ENCODE measurements at places on chromosomes 4 and X.

DNA sequence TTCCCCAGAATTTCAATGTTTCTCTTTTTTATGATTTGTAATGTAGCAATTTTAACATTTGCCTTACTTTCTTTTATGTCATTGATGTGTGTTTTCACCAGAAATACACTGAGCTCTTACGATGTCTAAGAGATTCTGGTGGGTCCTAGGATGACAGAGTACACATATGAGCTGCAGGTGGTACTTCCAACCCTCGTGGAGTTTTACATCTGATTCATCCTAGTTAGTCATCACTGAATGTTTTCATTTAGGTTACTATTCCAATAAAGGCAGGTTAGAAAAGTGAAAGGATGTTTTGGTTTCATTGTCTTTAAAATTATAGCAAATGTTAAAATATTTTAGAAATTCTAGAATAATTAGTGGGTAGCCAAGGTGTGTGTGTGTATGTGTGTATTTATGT, 605.9 kb downstream of the ADGRL3 start:
- DNase-seq, result no peak

DNA sequence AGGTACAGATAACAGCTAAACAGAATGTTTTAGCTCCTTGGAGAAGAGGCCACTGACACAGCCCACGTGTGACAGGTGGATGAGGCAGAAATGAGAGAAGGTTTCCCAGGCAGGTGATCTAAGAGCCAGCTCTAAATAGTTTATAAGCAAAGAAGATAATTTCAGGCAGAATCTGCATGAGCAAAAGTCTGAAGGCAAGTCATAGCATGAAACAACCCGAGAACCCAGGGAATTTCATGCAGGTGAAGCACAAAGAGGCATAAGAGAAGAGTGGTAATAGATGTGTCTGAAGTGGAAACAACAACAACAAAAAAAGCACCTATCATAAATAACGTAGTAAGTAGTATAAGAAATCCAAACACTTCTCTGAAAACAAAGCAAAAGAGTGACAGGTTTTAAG, 275.8 kb upstream of the CPEB2 start:
- DNase-seq, result no peak

DNA sequence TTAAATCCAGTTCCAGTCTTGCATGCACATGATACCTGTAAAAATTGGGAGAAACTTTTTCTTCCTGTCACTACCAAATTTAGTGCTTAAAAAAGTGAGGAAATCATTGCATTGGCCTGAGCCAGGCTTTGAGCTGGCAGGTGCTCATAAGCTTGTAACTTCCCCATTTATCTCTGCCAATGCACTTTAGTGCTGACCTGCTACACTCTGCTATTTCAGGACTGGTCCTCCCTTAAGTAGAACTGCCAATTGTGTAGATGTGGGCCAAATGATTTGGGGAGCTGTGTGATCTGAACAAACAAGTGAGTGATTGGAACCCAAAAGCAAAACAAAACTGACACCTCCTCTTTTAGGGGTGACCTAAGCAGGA, 51.8 kb downstream of the ZNF827 start:
- DNase-seq, result no peak

DNA sequence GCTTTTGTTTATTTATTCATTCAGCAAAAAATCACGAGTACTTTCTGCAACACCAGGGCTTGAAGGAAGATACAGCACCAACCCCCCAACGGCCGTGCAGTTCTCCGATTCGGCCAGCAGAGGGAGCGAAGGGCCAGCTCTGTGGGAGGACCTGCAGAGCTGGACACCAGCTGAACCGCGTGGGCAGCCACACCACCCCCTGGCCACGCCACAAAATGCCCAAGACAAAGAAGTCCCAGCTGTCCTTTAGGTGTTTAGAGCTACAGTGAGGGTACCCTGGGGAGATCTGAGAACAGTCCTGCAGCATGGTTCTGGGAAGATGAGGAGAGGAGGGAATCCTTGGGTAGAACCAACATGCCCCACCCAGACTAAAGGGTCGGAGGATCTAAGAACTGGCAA, 83.1 kb downstream of the RELL1 start:
- DNase-seq, result peak; percentile 70

DNA sequence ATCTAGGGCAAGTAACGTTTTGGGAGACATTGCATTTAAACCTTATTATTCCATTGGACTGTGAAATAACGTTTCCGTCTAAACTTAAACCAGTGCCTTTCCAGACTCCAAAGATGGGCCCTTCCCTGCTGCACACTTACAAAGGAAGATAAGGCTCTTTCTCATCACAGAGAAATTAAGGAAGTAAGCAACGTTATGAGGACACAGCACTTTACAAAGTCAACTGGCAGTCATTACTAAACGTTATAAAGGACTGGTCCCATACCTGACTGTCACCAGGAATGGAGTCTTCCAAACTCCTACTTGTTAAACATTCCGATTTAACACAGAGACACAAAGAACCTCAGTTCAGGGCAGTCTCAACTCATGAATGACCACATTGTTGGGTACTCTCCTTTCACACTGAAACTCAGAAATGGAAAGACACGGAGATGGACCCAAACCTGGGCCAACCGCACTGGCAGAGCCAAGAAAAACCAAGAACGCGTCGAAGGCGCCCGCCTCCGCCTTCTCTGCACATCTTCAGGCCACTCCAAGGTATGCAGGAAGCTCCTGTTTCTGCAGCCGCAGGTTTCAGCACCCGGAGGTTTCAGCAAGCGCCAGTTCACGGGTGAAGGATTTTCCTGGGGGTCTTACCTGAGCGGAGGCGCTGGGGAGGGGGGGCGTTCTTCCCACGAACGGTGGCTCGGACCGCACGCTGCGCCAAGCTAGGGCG, 670 bp downstream of the PAPSS1 start:
- DNase-seq, result no peak

GRCh38 chr4:74374561-74375327, 9.8 kb downstream of the EREG start:
- DNase-seq, result no peak

GRCh38 chr4:52298444-52298843, 247.3 kb downstream of the SPATA18 start:
- DNase-seq, result no peak

DNA sequence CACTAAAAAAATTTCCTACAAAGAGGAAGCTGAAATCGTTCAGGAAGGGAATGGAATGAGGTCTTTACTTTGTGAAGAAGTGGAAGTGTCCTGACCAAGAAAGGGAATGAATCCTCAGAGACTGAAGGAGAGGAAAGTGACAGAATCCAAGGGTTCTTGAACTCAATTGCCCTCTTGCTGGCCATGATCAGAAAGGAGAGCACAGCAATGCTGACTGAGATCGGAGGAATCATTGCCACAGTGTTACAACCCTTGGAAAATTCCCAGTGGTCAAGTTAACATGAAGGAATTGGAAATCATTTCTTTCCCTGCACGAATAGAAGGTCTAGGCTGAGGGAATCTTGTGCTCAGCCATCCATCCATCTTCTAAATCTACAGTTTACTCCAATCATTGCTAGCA, 190.0 kb upstream of the NEIL3 start:
- no peak for DNase-seq

GRCh38 chr4:88958080-88958479, 98.9 kb downstream of the FAM13A start:
- no peak for DNase-seq

DNA sequence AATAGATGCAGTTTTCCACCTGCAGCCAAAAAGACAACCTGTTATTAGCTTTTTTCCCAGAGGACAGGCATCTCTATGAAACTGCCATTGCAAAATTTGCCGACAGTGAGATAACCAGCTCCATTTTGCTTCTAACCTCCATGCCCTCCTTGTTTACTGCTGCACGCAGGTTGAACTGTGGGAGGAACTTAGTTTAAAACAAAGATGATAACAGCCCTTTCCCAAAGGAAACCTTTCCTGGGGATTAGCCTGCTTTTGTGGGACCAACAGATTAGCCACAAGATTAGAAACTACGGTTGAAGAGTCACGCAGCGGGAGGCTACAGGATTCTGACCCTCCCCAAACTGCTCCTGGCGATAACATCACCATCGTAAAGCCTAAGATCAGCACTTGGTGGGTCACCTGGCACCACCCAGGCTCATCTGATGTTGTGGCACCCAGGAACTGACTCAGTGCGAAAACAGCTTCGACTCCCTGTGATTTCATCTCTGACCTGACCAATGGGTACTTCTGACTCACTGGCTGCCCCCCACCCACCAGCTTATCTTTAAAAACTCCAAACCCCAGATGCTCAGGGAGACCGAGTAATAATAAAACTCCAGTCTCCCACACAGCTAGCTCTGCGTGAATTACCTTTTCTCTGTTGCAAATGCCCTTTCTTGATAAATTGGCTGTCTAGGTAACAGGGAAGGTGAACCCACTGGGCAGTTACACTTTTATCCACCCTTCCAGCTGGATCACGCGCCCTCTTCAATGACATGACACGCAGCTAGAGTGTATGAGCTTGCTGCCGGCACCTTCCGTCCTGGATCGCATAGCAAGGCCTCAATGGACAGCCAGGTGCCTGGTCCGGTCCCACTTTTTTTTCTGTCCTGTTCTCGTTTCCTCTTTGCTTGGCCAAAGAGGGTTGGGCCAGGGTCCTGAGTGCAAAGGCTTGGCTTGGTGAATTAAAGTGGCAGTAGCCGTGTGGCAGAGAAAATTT, 27.2 kb downstream of the NOP14 start:
- peak; percentile 43 for DNase-seq

DNA sequence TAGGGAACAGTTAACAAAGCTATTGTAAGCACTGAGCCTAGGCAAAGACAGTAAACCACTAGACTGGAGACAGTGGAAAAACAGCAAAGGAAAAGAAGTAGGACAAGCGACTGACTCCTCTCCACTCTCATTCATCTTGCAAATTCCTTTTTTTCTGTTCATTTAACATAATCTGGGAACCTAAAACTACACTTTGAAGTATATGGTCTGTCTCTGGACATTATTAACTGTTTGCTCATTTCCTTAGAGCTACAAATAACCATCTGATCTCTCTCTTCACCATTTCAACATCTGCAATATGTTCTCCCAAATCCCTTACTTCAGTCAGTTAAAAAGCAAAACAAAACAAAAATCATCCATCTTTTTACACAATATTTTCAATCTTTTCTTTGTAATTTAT, 642 bp downstream of the HMGN5 start:
- no peak for DNase-seq

GRCh38 chr4:6573986-6574746, 823 bp upstream of the MAN2B2 start:
- DNase-seq, result no peak

GRCh38 chrX:32289356-32289755, 922.0 kb downstream of the DMD start:
- DNase-seq, result no peak

GRCh38 chr4:109207061-109207460, 95.4 kb downstream of the COL25A1 start:
- DNase-seq, result no peak

GRCh38 chr4:39410415-39410814, 3.7 kb downstream of the KLB start:
- DNase-seq, result no peak

DNA sequence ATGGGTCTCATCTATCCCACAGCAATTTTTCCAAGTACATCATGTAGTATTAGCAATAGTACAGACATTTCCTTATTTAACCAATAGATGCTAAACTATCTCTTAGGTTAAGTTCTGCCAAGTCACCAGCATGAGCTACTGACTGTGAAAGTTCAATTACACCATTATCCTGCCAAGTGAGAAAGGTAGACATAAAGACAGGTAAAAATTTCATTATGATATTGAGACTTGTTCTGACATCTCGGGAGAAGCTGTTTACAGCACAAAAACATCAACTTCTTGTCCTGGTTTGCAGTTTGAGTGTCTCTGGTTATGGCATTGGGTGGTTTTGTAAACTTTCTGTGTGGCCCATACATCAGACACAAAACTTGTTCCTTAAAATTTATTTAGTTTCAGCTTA, 622.4 kb upstream of the PCDH10 start:
- DNase-seq, result no peak

- DNase-seq, result no peak
Measured at GRCh38 chr4:177047851-177048174, 255.1 kb upstream of the VEGFC start.

DNA sequence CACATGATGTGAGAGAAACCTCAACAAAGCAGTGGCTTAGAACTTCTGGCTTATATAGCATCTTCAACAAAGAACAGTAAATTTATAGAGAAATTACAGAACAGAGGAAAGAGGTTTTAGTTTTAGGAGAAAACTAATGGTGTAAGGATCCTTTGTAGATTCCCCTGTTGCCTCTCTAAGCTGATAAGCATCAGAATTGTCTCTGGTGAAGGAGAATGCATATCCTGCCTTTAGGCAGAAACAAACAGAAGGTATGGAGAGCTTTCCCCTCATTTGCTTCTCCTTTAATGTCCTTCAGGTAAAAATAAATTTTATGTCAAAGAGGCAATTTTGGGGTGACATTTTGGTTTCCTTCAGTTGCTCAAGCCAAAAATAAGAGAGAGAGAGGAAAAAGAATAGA, 625.9 kb downstream of the CCSER1 start:
- DNase-seq, result no peak

- DNase-seq, result no peak
Measured at GRCh38 chr4:180925805-180926204, 1317.4 kb upstream of the TENM3 start.

DNA sequence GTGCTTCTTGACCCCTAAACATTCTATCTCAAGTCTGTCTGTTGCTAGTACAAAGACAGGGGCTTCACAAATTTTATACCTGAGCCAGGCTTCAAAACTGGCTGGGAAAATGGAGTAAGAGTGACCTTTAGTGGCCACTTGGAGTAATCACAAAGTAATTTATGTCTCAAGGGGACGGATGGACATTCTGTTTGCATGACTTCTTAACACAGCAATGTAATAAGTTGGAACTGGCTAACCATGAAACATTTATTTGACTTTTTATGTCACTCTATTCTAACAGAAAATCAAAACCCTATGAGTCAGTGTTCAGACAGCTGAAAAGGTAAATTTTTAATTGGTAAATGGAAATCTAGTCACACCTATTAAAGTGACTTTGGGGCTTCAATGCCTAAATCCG, 600.6 kb downstream of the ANKRD50 start:
- DNase-seq, result no peak

DNA sequence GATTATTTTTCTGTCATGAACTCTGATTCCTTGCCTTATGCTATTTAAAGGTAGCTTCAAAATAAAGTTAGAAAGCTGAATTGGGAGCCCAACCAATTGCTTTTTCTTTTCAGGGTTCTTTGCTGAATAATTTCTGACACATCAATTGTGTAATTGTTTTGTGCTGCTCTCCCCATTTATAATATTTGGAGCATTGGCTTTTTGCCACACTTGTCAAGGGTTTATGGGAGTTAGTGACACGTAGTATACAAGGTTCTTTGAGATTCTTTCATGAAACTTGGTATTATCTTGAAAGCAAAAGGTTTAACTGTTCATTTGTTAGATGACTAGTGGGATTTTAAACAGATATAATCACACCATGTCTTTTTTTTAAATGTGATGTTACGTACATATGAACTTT, 80.9 kb downstream of the POLA1 start:
- no peak for DNase-seq

- no peak for DNase-seq
Measured at GRCh38 chr4:6905516-6906445, 3.8 kb upstream of the TBC1D14 start.

DNA sequence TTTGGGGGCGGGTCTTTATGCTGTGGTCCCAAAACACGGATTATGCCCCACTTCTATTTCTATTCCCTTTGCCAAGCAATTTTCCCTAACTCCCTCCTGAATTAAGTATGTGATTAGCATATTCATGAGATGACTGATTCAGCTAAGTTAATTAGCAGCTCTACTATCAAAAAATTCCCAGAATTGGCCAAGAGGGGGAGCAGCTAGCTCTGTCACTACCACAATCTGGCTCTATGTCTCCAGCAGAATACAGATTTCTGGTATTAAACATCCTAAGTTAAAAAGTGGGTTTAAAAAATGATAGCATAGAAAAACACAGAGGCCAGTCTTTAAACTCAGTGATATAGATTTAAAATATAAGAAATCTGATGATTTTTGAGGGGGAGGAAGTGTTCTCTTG, 80.3 kb downstream of the GPC4 start:
- DNase-seq, result no peak

All from T-helper 9 cell (primary cell).